ENCODE measurements at places on chromosomes 2 and 18.
A peak's percentile ranks its signal among the peaks of the same experiment; 100 is the strongest.

- no peak for DNase-seq
These were observed 2.4 kb downstream of the TTN start for GRCh38 chr2:178804791-178805190.

DNA sequence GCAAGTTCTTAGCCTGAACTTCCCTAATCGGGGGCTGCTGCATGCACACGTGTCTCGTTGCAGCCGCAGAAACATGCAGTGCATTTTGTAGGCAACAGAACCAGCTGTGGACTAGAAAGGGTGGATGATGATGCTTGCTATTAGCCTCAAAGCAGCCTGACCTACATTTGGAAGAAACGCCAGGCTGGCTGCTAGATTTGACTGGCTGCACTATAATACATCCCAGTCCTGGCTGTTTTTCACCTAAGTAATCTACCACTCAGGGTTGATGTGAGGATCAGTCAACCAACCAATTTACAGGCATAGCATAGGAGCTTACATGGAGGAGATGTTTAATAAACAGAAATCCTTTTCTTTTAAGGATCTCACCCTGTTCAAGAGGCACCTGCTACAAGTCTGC, 56.4 kb upstream of the SPP2 start:
- no peak for DNase-seq

DNA sequence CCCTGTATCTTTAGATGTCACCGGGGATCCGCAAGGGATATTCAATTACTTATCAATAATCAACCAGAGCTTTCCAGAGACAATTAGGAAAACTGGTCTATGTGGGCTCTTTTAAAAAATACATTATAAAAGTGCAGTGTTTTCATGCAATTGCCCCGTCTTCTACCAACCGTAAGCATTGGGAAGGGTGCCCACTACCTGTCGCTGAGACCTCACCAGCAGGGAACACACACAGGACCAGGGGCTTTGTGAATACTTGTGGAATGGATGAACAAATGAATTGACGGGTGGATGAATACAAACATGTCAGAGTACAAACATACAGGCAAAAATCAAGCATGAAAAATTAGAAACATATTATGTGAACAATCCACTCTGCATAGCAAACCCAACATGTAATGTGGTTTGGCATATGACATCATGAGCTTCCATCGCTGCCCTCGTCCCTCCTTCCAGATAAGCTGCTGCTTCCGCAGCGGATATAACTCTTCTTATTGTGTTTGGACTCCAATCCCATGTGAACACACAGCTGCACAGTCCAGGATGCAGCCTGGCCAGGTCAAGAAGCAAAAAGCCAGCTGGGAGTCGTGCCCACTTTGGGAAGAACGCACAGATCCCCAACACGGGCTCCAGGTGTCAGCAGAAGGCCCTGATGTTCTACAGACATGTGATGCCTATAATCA, 5.3 kb downstream of the FHL2 start:
- DNase-seq, result peak; percentile 41

DNA sequence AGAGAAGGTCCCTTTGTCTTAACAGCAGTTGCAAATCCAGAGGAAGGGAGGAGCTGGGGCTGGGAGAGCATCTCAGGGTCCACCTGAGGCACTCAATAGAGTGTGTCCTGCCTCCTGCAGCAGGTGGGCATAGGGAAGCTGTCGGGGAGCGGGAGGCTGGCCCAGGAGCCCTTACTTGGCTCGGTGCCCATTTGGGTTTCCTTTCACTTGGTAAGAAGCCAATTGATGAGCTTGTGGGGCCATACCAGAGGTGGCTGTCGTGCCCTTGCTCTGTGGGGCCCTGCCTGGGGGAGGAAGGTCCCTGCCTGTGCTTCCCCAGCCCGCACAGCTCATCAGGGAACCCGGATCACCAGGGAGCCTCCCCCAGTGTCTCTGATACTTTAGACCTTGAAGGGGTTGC, 229.7 kb downstream of the DYSF start:
- no peak for DNase-seq

All from muscle of back (tissue), 13 donors.